Activated CD8-positive, alpha-beta memory T cell treated with anti-CD3 and anti-CD28 coated beads for 4 hours (primary cell): ENCODE measurements at places on chromosomes 3 and 15.
A peak's percentile ranks its signal among the peaks of the same experiment; 100 is the strongest.

GRCh38 chr3:45911511-45912226 lies 25.3 kb downstream of the CCR9 start:
- DNase-seq, result no peak

DNA sequence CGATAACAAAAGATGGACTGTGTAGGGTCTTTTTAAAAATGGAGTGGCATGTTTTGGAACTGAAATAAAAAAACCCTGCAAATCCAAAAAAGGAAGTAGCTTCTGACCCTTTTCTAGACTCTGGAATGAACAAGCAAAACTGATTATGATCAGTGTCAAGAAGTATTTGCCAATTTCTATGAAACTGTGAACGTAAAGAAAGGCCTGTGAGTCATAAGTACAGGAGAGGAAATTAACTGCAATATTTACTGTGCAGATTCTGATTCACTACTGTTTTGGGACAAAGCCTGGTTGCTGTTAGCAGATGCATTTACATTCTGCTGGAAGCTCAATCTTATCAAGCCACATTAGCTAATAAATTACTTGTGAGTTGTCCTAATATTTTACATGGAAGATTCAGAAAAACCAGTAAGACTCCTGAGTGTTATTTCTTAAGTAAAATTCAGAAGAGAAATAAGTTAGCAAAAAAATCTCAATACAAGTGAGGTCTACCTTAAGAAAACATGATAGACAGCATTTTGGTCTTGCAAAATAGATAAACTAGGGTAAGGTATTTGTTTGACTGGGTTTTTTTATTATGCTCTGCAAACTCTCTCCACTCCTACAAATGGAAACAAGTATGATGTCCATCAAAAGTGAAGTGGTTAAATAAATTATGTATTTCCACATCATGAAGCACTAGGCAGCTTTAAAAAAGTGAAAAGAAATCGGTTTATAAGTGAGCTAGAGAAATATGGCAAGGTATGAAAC lies 90.2 kb upstream of the LMOD3 start:
- no peak for DNase-seq

GRCh38 chr15:58258501-58259292 lies 120.5 kb downstream of the AQP9 start:
- DNase-seq, result no peak

DNA sequence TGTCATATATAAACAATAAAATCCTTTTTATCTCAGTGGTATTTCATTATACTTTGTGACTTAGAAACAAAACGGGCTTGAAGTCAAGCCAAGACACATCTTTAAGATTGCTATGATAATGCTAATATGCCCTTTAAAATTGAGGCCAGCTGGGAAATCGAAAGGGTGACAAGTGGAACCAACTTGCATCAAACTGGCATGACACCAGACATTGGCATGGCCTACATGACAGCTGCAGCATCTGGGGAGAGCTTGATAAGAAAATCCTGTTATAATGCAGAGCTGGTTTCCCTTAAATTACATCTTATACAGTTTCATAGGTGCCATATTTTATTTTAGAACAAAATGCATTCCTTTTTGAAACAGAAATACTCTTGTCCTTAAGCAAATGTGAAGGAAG lies 325.2 kb downstream of the ZBBX start:
- DNase-seq, result no peak

- no peak for DNase-seq
These were observed 1139.0 kb downstream of the ROBO2 start for GRCh38 chr3:78178740-78179363.

- DNase-seq, result no peak
These were observed at the start of gene NLGN1 for GRCh38 chr3:173397161-173398110. TSS of gene NLGN1 (plus strand) at chr3:173397744.

GRCh38 chr15:40481341-40482074 lies 10.7 kb downstream of the CHST14 start:
- no peak for DNase-seq

DNA sequence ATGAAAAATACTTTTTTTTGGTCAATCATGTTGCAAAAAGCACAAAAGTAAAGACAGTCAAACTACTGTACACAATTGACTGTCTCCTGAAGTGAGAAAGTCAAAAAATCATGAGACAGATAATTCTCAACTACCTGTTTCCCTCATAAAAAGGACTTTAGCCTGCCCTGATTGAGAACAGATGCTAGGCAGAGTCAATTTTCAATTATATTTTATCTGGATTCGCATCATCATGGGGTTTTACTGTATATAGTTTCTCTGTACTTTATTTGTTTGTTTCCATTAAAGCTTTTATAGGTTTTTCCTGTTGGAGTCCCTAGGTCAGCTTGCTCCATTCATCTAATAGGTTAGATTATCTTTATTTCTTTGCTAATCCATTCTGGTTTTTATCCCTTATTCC lies 53.8 kb downstream of the ECT2 start:
- no peak for DNase-seq

GRCh38 chr15:31270767-31271166 lies 55.9 kb upstream of the KLF13 start:
- DNase-seq, result no peak

- DNase-seq, result peak; percentile 75
These were observed 32.8 kb downstream of the DNASE1L3 start for GRCh38 chr3:58177747-58178527.

DNA sequence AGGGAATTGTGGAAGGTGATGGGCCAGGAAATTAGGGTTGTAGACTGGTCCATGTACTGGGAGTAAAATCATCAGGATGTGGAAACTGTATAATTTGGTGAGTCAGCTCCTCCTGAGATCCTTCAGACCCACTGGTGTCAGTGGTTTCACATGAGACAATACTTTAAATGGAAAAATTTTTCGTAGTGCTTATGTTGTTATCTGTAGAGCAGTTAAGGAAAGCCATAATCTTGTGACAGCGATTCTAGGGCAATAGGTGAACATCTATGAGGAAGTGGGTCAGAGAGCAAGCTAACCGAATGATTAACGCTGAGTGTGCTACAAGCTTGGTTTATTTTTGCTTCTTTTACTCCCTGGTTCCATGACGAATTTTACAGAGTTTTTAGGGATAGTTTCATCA lies 200.6 kb downstream of the CADM2 start:
- no peak for DNase-seq

GRCh38 chr3:127791221-127791913 lies 30.9 kb downstream of the MGLL start:
- no peak for DNase-seq

GRCh38 chr3:4290272-4290893 lies 12.8 kb upstream of the SETMAR start:
- no peak for DNase-seq

GRCh38 chr3:125212091-125212508 lies 448 bp downstream of the SLC12A8 start:
- no peak for DNase-seq

DNA sequence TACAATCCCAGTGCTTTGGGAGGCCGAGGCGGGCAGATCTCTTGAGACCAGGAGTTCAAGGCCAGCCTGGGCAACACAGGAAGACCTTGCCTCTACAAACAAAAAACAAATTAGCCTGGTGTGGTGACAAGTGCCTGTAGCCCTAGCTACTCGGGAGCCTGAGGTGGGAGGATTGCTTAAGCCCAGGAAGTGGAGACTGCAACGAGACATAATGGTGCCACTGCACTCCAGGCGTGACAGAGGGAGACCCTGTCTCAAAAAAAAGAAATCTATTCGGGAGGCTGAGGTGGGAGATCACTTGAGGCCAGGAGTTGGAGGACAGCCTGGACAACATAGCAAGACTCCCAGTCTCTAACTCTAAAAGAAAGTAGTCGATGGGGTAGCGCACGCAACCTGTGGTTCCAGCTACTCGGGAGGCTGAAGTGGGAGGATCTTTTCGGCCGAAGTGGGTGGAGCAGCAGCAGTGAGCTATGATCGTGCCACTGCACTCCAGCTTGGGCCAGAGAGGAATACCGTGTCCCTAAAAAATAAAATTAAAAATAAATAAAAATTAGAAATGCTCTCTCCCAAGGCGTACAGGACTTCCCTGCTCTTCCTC lies 775 bp downstream of the C3orf33 start:
- no peak for DNase-seq

- DNase-seq, result no peak
These were observed 29.3 kb downstream of the PPP2R3A start for GRCh38 chr3:135994708-135995337.

DNA sequence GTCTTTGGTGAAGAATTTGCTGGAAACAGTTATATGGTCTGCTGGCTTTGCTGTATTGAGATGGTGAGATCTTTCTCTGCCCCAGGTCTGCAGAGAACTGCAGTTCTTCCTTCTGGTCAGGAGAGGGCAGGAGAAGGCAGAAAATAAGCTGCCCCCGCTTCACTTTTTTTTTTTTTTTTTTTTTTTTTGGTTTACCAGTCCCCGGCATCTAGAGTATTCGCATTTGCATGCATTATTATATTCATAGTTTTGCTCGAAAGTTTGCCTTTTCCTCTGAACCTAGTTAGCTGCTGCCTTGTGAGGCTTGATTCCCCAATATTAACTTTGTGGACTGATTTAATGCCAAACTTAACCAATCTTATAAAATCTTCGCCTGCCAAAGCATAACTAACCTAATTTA lies 10.6 kb upstream of the PARL start:
- DNase-seq, result no peak

- DNase-seq, result peak; percentile 10
These were observed 16.0 kb upstream of the EID1 start for GRCh38 chr15:48861813-48862431.

GRCh38 chr3:35900079-35900478 lies 260.8 kb downstream of the ARPP21 start:
- no peak for DNase-seq

GRCh38 chr15:99174567-99175395 lies 69.9 kb downstream of the SYNM start:
- no peak for DNase-seq

DNA sequence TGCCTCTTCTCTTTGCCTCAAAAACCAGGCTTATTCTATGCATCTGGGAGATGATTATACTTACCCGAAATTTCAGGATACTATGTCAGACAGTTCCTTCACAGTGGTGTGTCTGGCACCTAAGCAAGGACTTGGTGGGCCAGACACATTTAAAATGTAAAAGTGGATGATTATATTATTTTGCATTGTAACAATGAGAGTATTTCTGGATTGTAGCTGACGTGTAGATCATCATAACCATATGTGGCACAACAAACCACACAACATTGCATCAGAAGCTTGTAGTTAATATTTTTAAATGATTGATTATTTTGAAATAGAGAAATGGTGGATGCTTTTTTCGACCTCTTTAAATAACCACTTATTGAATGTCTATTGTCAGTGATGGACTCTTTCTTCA lies 109.0 kb downstream of the TIGIT start:
- DNase-seq, result no peak

- no peak for DNase-seq
These were observed 319.6 kb downstream of the ZBTB20 start for GRCh38 chr3:114827495-114827894.

DNA sequence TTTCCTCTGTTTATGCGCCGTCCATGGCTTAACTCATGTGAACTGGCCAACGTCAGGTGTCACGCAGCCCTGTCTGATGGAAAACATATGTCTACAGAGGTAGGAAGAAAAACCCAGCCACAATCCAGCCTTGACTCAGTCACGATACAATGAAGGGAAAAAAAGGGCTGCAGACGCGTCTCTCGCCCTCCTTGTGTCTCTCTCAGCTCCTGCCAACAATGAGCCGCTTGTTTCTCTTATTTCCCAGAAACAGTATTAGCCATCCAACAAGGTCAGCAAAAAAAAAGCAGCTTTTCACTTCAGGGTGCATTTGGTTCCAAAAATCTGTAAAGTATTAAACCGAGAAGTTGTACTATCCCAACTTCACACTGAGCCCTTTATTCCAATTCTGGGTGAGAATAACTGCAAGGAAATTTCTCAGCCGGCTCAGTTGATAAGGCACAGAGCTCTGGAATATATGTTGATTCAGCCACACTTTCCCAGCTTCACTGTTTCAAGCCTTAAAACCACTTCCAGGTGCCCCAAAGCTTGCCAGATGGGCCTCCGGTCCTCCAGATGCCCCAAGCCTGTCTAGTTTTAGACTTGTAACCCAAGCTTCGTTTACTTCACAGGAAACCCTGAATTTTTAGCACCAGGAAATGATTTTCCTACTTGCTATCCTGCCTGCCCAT lies 79.4 kb downstream of the TM4SF4 start:
- no peak for DNase-seq

DNA sequence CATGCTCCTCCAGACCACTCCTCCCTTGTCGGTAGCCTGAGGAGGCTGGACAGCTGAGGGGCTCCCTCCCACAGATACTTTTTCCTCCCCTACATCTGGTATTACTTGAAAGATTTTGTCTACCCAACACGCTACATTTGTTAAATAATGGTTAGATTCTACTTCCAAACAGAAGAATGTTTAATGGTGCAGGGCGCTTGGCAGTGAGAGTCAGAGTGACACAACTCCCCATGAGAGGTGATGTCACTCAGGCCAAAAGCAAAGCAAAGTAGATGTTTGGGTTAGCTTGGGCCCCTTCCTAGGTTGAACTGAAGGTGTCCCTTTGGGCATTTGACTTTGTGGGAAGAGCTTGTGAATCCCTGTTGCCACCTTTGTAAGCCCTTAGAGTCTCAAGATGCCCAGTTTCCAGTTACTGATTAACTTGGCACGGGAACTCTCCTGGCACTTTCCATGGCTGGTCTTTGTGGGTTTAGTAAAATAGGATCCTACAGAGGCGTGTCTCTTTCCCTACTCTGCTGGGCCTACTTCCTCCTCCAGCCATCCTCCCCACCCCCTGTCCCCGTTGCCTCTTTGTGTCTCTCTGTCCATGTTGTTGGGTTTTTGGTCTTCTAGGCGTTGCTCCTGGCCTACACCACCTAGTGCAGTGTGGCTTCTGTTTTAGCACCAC lies 5.6 kb downstream of the LIMD1 start:
- DNase-seq, result no peak

- no peak for DNase-seq
These were observed 5.6 kb upstream of the TNIK start for GRCh38 chr3:171465763-171466162.

- no peak for DNase-seq
These were observed 2.6 kb downstream of the ITIH4 start for GRCh38 chr3:52827866-52828376.

DNA sequence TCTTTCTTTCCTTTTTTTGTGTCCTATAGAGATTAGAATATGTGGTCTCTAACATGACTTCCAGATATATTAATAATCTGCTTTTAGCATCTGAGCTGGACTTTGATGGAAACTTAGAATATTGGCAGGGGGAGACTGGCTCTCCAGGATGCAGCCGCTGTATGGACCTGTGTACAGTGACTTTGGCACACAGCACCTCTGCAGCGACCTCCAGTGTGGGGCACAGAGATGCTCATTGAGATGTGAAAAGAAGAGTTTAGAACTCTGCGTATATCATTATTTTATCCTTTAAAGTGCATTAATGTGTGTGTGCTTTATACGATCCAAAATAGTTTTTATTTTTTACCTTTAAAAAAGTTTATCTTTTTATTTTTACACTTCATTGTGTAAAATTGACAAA lies 18.3 kb downstream of the CFAP161 start:
- DNase-seq, result no peak

DNA sequence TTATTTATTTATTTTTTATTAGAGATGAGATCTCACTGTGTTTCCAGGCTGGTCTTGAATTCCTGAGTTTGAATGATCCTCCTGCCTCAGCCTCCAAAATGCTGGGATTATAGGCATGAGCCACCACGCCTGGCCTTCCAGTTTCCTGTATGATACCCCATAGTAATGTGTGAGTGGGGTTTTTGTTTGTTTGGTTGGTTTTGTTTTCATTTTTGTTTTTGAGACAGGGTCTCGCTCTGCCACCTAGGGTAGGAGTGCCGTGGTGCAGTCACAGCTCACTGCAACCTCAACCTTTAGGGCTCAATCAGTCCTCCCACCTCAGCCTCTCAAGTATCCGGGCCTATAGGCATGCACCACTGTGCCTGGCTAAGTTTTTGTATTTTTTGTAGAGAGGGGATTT lies 30.9 kb downstream of the GOLM2 start:
- DNase-seq, result no peak

- no peak for DNase-seq
These were observed 64.0 kb upstream of the SKOR1 start for GRCh38 chr15:67761343-67761742.
